SJSA1 (cell line): ENCODE measurements at places on chromosomes 7 and 10.

DNA sequence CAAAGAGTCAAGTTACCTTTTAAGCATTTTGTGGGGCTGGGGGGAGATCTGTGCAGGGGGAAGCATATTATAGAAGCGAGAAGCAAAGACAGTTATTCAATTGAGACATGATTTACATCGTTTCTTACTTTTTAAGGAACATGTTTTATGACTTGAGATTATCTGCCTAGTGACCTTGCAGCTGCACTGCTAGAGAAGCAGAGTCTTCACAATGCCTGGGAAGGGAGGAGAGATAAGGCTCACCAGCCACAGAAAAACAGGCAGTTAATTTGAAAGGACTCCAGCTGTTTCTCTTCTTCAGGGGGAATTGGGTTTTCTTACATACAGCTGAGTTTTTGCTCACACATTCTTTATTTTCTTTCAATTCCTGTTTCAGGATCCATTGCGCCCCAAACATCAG is 31.0 kb downstream of the PHYH start:
- DNase-seq, result no peak

- no peak for DNase-seq
Measured at GRCh38 chr7:82616059-82616728, 172.6 kb upstream of the CACNA2D1 start.

DNA sequence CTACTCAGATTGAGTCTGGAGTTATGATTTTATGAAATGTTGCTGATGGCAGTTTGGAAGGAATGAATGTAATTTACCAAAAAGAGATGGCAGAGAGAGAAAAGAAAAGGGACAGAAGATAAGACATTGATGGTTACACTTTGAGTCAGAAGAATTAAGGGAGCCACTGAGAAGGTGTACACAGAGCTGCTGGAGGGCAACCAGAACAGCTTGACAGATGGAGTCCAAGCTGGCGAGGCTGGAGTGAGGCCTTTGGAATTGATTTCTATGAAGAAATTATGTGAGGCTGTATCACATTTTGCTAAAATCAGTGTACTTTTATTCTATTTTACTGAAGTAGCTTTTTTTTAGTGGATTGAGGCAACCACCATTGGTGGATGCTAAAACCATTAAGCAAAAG is 740.5 kb downstream of the REEP3 start:
- no peak for DNase-seq

DNA sequence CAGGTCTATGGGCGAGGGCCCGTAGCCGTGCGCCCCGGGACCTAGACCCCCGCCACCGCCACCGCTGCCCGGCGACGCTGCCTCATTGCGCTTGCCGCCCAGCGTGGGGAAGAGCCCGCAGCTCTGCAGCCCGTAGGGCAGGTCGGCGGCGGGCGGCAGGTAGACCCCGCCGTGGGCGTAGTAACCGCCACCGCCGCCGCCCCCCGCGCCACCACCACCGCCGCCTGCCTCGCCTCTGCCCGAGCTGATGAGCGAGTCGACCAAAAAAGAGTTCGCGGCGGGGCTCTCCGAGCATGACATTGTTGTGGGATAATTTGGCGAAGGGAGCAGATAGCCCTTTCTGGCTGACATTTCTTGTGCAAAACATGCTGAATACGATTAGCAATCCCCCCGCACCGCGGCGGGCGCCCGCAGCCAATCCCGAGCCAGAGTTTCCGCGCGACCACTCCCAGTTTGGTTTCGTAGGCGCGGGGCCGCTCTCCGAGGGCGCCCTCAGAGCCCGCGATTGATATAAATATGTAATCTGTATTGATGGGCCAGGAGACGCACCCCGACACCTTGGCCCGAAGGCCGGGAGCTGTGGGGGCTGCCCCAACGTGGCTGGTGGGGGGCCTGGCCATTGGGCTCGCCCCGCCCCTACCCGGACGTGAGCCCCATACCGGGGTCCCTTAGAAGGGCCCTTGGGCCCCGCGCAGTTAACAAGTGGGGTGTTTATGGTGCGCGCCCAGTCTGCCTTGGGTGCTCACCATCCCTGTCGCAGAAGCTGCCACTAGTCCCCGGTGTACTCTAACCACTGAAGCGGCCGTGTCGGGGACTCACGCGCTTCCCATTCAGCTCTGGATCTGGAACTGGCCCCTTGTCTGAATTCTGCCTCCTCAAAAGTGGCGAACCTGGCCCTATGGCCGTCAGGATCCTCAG is at the start of gene HOXA10:
Gene HOXA10, minus strand, starts transcription at position 365 of the 918 bp plus-strand sequence. Its CDS starts 14 bp downstream, at position 351.
- peak; percentile 79 for DNase-seq

DNA sequence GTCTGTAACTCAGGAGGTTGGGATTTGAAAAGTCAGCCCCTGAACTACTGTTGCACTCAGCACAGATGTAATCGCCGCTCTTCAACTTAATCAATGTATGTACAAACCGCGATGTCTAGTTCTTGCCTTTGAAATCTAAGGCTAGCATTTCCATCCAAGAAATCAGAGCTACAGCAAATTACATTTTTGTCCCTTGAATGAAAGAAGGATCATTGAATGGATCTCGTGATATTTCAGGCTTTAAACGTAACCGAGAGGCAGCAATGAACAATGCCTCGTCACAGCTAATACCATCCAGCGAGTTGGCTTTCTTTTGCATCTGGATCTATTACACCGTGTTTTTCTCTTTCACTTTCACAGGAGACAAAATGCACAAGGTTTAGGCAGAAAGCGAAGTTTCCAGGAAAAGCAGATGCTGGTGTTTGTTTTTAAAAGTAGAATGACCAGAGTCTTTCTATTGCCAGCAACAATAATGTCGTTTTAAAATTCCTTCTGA is 5.5 kb downstream of the SKIDA1 start:
- DNase-seq, result no peak

DNA sequence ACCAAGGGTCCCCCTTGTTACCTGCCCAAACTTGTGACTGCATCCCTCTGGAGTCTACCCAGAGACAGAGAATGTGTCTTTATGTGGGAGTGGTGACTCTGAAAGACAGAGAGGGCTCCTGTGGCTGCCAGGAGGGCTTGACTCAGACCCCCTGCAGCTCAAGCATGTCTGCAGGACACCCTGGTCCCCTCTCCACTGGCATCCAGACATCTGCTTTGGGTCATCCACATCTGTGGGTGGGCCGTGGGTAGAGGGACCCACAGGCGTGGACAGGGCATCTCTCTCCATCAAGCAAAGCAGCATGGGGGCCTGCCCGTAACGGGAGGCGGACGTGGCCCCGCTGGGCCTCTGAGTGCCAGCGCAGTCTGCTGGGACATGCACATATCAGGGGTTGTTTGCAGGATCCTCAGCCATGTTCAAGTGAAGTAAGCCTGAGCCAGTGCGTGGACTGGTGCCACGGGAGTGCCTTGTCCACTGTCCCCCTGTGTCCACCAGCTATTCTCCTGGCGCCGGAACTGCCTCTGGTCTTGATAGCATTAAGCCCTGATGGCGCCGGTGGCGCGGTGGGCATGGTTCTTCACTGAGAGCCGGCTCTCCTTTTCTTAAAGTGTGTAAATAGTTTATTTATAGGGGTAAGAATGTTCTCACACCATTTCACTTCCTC is 19.4 kb upstream of the SH2D4B start:
- DNase-seq, result no peak

- no peak for DNase-seq
Measured at GRCh38 chr10:22635650-22636049, 78.7 kb downstream of the PIP4K2A start.

- no peak for DNase-seq
Measured at GRCh38 chr7:42606193-42606905, 305.5 kb downstream of the C7orf25 start.

GRCh38 chr10:78336402-78336791 is 302.7 kb downstream of the RPS24 start:
- DNase-seq, result peak; percentile 38

DNA sequence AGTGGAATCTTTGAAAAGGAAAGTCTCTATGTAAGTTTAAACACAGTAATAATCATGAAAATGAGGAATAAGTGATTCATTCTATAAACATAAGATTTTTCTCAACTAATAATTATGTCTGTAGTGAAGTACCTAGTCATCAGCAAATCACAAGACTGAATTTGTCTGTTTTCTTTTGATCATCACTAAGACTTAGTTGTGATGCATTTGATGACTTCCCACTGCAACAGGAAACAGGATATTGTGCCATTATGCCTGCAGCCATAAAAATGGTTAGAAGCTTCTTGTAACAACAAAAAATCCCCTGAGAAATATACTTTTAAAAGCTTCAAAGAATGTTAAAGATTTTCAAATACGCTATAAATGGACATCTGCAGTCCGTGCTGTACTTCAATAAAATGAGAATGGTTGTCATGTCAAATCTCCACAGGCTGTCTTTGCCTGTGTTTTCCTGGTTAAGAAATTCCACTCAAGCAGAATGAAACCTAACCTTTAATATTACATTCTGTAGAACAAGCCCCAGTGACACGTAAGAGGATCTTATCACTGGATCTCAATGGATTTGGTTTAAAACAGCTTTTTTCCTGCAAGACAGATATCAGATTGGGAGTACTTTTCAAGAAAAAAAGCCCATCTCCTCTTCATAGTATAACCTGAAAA is 1262.3 kb upstream of the PHF14 start:
- no peak for DNase-seq

DNA sequence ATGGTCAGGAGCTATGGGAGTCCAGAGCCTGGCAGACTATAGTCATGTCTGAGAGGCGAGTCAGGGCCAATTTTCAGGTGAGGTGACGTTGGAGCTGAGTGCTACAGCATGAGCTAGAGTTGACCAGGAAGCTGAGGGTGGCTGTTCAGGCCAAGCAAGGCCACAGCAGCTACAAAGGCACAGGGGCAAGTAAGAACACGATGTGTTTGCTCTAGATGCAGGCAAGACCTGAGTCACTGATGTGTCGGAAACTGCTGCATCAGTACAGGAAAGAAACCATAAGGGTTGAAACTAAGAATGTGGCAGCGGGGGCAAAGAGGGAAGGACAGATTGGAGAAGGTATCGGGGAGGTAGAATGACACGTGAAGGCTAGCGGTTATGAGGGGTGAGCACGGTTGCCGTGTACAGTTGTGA is 11.8 kb upstream of the RRP12 start:
- no peak for DNase-seq

GRCh38 chr10:16648366-16648765 is 126.7 kb upstream of the C1QL3 start:
- no peak for DNase-seq

DNA sequence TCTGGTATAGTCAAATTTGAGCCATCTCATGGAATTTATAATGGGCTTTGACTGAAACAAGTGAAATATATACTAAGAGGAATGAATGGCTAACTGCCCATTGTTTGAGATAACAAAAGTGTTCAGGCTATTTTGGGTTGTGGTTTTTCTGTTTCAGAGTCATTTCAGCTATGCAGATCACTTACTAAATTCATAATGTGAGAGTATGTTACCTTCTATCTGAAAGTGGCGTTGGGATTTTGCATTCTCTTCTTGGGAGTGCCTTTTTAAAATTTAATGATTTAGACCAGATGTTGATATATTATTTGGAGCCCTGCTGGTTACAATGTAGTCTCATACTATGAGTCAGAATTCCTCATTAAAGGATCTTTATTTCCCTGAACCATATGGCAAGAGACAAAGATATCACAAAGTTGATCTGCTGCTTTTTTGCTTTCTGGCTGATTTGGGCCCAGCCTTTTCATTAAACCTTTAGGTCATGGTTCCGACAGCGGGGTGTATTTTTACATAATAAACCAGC is 10.4 kb downstream of the VCL start:
- peak; percentile 90 for DNase-seq

DNA sequence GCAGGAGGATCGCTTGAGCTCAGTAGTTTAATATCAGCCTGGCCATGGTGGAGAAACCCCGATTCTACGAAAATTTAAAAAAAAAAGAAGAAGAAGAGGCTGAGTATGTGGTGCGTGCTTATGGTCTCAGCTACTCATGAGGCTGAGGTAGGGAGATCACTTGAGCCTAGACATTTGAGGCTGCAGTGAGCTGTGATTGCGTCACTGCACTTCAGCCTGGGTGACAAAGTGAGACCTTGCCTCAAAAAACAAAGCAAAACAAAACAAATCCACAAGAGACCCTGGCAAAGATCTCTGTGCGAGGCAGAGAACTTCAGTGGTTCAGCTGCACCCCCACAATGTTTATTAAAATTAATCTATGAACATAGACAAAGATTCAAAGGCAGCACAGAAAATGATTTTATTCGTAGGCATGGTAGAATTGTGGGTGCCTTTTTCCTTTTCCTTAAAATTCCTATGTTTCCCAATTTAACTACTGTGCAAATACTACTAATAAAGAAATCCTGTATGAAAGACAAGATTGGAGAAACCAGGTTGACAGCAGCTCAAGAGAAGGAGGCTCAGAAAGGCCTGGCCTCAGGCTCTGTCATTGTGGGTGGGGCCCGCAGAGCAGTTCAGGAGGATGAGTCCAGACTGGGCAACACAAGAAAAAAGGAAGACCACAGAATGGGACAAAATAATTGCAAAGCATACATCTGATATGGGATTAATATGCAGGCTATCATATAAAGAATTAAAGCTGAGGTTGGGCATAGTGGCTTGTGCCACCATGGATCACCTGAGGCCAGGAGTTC is 24.5 kb upstream of the PURB start:
- DNase-seq, result no peak

DNA sequence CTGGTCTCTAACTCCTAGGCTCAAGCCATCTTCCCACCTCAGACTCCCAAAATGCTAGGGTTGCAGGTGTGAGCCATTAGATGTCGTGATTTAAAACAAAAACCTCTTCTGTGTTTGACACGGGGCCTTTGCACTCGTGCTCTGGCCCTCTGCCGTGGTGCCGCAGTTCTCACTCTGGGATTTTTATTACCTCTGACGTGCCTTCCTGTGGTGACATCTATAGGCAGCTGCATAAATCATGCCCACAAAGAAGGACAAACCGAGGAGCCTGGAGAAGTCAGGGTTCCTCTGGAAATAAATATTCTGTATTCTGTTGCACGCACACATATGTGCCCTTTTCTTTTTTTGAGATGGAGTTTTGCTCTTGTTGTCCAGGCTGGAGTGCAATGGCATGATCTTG is 25.9 kb upstream of the OCM start:
- DNase-seq, result no peak

DNA sequence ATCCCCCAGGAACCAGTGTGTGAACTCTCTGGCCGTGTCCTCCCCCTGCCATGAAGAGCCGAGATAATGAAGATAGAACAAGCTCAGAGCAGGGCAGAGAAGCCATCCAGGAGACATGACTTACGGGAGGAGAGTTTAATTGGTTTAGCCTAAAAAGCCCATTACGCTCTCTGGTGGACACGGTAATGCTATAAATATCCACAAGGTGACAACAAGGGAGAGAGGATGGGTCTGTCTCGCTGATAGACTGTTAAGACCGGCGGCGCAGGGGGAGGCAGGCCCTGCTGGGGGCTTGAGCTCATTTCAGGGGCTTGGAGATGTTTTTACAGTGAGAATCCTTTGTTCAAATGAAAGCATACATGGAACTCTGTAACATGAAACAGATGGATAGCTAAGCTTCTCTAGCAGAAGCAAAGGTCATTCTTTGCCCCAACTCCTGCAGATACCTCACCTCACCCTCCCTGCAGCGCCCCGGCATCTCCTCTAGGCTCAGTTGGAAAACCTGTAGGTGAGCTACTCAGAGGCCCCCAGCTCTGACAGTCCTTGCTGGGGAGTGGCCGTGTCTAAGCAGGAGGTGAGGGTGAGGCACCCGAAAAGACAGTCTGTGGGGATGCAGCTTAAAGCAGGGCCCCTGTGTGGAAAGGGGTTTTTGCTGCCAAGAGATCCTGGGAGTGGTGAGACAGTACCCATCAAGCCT is 40.8 kb upstream of the LOXL4 start:
- DNase-seq, result no peak
